ENCODE measurements at places on chromosomes 7 and 10. TPM values are rescaled to one million over a fixed set of nuclear protein-coding genes. Genes with fewer than 3 reads are reported as not detected.

The SLK gene
- 23.7 TPM for polyA plus RNA-seq

The DENND2A gene
- polyA plus RNA-seq: 21.7 TPM

The AGAP4 gene
- 44.1 TPM for polyA plus RNA-seq

The AKR1C1 gene
- 183 TPM for polyA plus RNA-seq

The CALN1 gene
- polyA plus RNA-seq: 7.8 TPM

The FUOM gene
- polyA plus RNA-seq: not detected

The LRRC17 gene
- 6.7 TPM for polyA plus RNA-seq

The TLX1 gene
- polyA plus RNA-seq: not detected

The CHST12 gene
- polyA plus RNA-seq: 8.6 TPM

The CALHM3 gene
- polyA plus RNA-seq: not detected

The PRKCQ gene
- polyA plus RNA-seq: 0.26 TPM

The LRMDA gene
- 8.4 TPM for polyA plus RNA-seq

The CNTNAP2 gene
- 276 TPM for polyA plus RNA-seq

The ZNF727 gene
- polyA plus RNA-seq: not detected

The JCAD gene
- 2.3 TPM for polyA plus RNA-seq

The NPFFR1 gene
- polyA plus RNA-seq: not detected

The CAMK2B gene
- polyA plus RNA-seq: 67.3 TPM

The WDR86 gene
- polyA plus RNA-seq: 46.2 TPM
